ENCODE measurements at places on chromosomes 16 and 17.

DNA sequence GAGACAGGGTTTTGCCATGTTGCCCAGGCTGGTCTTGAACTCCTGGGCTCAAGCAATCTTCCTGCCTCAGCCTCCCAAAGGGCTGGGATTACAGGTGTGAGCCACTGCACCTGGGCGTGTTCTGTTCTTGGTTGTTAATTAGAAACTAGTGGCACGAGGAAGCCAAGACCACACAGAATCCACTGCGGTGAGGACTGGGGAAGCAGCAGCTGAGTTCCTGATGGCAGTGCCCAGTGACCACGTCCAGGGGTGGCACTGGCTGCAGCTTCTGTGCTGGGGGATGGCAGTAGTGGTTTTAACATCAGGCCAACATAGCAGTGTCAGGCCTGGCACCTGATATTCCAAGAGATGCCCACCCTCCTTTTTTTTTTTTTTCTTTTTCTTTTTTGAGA is 39.7 kb upstream of the NDRG4 start:
- DNase-seq, result no peak

DNA sequence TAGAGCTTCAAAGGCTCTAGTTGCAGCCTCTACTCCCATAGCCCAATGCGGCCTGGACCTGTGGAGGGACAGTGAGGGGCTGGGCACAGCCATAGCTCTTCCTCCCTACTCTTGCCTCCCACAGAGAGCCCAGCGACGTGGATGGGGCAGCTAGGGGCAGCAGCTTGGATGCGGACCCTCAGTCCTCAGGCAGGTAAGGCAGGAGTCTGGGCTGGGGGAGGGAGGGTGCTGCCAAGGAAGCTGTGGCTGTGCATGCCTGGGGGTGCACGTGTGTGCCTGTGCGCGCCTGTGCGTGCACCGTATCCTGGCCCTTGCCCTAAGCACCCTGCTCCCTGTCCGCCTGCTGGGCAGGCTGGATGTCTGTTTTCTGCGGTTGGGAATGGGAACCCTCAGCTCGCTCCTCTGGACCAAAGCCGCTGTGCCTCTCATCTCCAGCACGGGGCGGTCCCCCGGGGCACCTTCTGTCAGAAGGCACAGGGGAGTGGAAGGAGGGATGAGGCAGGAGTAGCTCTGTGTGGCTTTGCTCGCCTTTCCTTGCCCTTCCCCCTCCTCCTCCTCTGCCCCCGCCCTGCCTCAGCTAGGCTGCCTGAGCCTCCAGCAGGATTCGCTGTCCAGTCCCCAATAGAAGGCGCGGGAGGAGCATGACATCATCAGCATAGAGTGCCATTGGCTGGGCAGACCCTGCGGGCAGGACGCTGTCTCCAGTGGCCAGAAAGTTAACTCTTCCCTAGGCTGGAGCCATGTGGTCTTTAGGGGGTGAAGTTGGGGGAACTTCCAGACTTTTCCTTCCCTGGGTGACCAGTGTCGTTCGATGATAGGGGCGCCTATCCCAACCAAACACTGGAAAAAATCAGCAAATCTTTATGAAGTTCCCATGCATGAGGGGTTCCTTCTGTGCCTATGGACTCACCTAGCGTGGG is 797 bp downstream of the PRCD start:
- peak; percentile 98 for DNase-seq

DNA sequence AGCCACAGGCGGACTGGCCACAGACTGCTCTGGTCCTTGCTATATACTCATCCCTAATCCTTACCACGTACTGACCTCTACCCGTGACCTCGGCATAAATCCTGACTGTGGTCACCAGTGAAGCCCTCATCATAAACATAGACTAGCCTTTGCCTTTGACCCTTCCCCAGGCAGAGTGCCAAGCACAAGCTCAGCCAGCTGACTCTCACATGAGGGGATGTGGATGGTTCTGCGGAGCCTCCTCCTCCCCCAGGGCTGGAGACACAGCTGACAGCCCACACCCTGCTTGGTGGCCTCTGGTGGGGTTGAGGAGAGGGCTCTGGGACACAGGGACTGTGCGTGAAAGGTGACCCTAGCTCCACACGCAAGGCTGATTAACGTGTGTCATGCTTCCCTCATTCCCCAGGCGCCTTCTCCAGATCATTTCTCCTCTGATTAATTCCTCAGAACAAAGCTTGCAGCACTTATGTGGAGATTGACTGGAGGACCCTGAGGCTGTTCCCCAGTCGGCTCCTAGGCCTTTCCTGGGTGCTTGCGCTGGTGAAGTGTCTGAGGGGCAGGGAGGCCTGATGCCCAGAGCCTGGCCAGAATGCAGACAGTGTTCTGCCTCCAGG is 241.5 kb upstream of the NLRP1 start:
- DNase-seq, result peak; percentile 45

DNA sequence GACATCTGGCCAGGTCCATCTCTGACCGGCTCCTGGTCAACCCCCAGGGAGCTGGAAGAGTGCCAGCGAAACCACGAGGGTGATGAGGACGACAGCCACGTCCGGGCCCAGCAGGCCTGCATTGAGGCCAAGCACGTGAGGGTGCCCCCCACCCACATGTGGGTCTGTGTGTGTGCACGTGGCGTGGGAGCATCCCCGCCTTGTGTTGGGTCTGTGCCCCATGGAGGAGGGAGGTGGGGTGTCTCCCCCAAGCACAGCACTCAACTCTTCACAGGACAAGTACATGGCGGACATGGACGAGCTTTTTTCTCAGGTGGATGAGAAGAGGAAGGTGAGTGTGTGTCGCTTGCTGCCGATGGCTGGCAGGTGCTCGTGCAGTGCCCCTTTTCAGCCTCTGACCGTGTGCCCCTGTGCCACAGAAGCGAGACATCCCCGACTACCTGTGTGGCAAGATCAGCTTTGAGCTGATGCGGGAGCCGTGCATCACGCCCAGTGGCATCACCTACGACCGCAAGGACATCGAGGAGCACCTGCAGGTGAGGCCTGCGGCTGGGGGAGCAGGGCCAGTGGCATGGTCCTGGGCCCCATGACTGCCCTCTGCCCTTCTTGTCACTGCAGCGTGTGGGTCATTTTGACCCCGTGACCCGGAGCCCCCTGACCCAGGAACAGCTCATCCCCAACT is 1.7 kb downstream of the STUB1 start:
- peak; percentile 38 for DNase-seq

DNA sequence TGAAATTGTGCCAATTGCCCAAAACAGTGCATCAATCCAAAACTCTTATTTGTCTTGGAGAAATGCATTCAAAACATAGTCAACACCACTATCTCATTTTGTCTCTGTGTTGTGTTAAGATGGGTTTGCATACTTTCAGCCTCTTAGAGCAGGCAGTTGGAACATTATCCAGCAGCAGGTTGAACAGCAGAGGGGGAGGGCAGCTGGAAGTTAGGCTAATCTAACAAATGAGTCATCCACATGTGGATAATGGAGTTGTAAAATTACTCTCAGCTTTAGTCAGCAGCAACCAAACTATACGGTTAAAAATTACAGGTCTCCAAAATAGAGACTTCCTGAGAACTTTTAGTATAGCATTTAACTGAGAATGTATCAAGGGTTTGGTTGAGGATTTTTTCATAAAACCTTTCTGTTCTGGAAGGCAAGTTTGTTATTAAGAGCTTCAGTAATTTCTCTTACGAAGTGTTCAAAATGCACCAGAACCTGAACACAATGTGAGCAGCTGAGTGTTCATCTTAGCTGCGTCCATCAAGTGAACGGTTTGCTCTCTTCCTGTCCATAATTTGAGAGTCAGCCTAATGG is 46.3 kb downstream of the PRKCA start:
- peak; percentile 88 for DNase-seq

GRCh38 chr16:48173889-48174288 is 18.1 kb upstream of the ABCC12 start:
- DNase-seq, result no peak

- no peak for DNase-seq
These were observed 36.5 kb upstream of the DHRS7B start for GRCh38 chr17:21089933-21090901.

DNA sequence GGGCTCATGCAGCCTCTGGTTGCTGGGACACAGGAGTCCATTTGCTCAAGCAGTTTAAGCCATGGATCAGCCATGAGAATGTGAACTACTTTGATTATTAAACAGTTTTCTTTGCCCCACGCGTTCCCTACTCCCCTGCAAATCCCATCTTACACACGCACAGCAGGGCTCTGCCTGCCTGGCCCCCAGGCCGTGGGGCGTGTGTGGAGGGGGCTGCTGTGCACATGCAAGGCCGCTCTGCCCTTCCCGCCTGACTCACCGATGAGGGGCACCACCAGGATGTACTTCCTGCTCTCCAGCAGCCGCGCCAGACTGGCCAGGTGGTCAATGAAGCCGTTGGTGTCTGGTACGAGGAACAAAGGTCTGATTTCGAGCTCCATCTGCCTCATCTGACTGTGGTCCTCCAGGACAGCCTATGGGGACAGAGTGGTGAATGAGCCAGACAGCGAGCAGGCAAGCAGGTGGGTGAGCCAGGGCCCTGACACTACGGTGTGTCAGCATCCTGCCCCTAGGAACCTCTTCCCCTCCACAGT is 13.7 kb downstream of the HIC1 start:
- peak; percentile 76 for DNase-seq

- no peak for DNase-seq
These were observed 23.9 kb upstream of the NOS2 start for GRCh38 chr17:27824176-27824715.

DNA sequence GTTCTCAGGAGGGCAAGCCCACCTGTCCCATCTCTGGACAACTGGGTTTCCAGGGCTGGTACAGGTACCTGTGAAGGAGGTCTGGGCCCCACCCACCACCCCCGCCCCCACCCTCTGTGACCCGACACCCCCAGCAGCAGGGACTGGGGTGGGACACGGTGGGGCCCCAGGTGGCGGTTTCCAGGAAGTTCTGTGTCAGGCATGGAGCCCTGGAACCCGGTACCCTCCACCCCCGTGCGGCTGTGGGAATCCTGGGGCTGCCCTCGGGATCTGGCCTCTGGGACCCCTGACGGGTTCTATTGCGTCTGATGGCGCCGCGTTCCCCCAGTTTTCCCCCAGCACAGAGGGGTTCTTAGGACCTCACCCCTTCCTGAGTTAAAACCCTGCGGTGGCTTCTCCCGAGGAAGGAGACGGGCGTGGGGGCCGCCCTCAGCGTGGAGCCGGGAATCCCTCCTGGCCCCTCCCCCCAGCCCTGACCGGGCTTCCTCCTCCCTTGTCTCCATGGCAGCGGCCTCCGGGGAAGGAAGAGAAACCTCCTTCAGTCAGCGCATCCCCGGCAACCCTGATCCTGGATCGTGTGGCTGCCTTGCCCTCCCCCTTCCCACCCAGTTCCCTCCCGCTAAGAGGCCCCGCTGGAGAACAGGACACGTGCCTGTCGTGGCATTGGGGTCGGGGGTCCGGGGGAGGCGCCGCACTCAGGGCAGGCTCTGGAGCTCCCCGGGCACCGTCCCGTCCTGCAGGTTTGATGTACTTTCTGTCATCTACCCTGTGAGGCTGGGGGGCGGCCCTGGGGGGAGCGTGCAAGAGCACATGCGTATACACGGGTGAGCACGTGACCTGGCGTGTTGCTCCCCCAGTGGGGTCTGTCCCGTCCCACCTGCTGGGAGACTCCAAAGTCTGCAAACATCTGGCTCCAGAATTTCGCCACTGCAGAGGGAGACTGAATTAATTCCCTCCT is 30.3 kb downstream of the CACNA1H start:
- DNase-seq, result peak; percentile 71

DNA sequence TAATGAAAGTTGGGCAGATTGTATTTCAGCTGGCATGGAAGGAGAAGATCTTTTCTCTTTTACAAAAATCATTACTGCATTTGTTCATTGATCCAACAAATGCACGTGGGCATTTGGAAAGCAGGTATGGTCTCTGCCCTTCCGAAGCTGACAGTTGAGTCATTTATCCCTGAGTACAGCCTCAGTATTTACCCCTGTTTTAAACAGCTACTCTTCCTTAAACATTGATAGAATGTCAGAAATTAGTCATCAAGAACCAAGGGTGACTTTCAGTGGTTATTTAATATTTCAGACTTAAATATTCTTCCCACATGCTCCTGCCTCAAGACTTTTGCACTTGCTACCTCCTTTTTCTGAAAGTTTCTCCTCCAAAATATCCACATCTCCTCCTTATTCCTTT is 226.7 kb upstream of the HSBP1 start:
- DNase-seq, result peak; percentile 10

DNA sequence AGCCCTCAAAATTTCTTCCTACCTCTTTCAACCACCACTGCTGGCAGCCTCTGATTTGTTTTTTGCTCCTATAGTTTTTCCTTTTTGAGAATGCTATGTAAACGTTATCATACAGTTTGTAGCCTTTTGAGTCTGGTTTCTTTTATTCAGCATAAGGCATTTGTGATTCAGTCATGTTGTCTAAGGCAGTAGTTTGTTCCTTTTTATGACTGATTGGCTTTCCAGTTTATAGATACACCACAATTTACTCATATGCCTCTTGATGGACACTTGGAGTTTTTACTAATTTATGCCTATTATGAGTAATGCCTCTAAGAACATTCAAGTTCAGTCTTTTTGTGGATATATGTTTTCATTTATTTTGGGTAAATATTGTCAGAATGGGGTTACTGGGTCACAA is 136.6 kb downstream of the CHD9 start:
- no peak for DNase-seq

DNA sequence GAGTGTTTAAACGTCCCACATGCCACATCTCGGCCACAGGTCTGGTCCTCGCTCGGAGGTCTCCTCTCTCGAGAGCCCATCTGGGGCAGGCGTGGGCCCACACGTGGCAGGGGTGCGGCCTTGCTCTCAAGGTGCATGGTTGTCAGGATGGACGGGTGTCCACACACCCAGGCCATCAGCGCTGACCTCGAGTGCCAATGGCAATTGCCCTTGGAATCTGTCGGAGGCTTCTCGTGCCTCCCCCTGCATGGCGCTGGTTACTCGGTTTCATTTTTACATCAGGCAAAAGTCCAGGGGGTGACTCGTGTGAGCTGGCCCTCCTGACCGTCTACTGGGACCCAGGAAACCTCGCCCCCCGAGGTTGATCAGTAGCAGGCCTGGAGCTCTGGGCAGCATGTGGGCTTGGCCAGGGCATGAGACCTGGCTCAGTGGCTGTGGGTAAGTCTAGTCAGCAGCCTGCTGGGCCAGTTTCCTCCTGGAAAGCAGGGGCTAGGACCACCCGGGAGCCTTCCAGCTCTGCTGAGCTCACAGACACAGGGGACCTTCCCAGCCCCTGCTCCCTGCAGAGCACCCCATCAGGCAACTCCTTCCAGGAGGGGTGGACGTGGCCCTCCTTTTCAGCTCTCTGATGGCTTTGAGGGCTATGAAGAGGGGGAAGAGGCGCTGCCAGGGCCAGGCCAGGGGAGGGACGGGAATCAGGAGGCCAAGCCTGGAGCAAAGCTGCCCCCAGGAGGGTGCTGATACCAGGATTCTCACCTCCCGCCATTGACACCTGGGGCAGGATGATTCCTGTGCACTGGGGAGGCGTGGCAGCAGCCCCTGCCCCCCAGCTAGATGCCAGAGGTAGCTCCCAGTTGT is 3.7 kb upstream of the ZNF469 start:
- DNase-seq, result no peak

DNA sequence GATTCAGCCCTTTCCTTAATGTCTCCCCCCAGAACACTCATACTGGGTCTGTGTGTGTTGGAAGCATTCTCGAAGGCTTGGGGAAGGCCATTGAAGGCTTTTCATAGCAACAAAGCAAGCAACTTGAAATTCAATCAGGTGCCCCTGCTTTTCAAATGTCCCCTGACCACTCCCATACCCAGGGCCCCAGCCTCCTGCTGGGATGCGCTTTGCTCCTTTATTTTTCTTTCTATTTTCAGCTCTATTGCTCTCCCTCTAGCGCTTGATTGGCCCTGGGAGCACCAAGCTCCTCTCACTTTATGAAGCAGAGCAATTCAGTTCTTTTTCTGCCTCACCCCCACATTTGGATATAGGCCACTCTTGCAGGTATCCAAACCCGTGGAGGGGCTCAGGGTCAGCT is 92.0 kb downstream of the WSCD1 start:
- no peak for DNase-seq
